Effector memory CD4-positive, alpha-beta T cell (primary cell): ENCODE measurements at places on chromosomes 1 and 21.

- no peak for DNase-seq
Observed at GRCh38 chr1:232509570-232509969, 120.4 kb downstream of the SIPA1L2 start.

DNA sequence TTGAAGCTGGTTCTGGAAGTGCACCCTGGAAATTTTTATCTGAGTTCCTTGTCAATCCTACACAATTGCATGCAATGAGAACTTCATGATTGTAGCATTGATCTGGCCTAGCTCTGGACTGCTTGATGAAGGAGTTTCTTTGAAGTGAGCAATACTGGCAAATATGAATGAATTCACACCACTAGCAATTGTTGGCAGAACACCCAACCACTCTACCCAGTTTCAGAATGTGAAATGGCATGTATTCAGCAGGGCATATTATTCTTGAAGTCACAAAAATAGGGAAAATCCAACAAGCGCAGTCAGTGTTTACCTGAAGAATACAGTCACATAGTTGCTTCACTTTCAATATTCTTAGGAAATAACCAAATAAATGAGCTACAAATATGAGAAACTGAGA is 57.3 kb downstream of the RGS5 start:
- no peak for DNase-seq

DNA sequence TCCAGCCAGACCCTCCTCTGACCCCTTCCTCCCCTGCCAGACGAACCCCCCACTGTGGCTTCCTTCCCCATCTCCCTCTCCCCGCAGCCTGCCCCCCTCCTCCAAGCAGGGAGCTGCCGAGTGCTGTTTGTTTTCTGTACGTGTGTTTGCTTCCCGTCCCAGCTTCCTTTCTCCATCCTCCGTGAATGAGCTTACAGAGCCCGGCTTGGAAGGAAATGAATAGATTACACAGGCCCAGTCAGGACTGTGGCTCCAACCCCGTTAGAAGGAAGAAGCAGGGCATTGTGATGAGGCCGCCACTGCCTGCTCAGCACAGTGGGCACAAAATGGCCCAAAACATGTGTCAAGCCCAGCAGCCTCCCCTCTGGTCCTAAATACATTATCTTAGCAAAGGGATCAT is 123.2 kb downstream of the IGSF21 start:
- no peak for DNase-seq

- DNase-seq: no peak
Observed at GRCh38 chr1:59427155-59427554, 130.3 kb downstream of the FGGY start.

GRCh38 chr1:33182896-33183295 is 1.1 kb upstream of the TRIM62 start:
- no peak for DNase-seq

- DNase-seq: no peak
Observed at GRCh38 chr21:43297989-43298388, 128.9 kb downstream of the SIK1 start.

DNA sequence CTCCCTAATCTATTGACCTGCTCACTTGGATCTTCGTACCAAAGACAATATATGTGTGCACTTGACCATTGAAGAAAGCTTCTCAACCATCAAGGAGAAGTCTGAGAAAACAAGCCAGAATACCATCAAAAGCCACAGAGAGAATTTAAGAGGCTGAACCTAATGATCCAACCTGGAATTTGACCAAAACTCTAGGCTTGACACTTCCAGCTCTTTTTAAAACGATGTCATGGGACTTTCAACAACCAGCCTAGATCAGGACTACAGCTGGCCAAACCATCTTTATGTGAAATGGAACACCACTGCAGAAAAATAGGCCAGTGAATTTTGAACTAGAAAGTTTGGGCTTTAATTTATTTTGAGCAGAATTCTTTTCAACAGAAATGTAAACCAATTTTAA is 444.4 kb downstream of the LTN1 start:
- DNase-seq: no peak

GRCh38 chr21:46457801-46458314 is 833 bp upstream of the DIP2A start:
- DNase-seq: no peak

DNA sequence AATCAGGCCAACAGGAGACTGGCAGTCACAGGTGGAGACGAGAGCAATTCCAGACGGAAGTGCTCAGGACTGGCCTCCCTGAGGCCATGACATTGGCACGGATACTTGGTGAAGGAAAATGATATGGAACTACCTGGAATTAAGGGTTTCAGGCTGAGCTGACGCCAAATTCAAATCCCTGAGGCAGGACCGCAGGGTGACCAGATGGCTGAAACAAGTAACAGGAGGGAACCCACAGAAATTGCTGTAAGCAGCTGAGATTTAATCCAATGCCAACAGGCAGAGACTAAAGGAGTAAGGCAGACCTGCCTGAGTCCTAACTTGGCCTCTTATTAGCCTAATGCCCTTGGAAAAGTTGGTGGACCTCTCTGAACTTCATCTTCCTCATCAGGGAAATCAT is 76.2 kb downstream of the ERG start:
- DNase-seq: no peak

GRCh38 chr1:182301026-182301436 is 90.6 kb downstream of the GLUL start:
- DNase-seq: no peak

GRCh38 chr1:226332947-226333346 is 24.0 kb upstream of the LIN9 start:
- no peak for DNase-seq

GRCh38 chr1:226786550-226786949 is 47.5 kb upstream of the ITPKB start:
- DNase-seq: no peak

- DNase-seq: no peak
Observed at GRCh38 chr1:244730153-244730933, 77.4 kb downstream of the DESI2 start.

DNA sequence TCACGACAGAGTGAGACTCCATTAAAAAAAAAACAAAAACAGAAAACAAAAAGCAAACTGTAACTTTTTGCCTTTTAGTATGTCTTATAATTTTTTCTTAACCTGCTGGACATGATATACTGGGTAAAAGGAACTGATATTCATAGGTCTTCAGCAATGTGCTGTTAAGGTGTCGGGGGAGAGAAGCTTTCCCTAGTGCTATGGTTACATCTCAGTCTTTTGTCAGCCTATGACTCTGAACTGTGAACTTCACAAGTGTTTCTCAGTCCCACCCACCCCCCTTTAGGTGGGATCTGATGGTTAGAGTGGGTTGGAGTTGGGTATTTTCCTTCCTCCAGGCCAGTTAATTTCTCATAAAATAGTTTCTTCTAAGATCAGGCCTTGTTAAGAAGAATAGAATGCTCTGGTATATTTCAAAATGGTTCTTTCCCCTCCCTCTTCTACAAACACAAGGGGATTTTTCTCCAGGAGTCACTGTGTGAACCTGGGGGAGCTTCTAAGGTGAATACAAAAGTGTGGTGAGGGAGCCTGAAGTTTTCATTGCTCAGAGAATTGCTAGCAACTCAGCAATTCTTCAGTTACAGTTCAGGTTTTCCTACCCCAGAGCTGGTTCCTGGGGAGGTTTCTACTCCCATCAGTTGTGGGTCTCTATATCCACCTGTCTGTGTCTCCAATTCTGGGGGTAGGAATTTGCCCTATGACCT is 16.1 kb upstream of the EDARADD start:
- no peak for DNase-seq

GRCh38 chr1:236228411-236228810 is 53.3 kb downstream of the ERO1B start:
- DNase-seq: no peak

DNA sequence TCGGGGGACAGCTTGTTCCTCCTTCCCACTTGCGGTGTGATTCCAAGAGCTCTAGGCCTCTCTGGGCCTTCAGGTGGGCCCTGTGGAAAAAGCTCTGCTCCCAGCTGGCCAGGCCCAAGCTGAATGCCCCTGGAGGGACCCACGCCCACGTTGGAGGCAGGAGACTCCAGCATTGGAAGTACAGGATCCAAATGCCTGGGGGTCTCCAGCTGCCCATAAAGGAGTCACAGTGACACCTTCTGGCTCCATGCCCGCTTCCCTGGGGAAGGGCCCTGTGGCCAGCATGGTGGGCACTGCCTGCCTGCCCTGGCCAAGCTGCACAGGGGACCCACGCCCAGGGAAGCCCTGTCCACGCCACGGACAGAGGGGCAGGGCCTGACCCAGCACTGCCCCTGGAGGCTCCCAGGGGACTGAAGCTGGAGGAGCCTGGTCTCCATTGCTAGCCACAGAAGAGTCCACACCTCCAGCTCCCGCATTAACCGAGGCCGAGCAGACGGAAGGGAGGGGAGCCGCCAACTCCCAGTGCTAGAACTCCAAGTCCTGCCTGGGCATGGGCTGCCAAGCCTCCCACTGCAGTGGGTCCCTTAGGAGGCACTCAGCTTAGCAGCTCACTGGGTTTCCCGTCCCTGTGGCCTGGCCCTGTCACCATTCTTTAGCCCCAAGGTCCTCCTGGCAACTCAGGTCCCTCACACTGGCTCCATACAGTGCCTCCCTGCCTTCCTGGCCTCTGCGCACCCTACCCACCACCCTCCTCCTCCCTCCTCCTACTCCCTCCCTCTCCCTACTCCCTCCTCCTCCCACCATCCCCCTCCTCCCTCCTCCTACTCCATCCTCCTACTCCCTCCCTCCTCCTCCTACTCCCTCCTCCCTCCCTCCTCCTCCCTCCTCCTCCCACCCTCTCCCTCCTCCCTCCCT is 41.9 kb downstream of the WNT9A start:
- DNase-seq: no peak

DNA sequence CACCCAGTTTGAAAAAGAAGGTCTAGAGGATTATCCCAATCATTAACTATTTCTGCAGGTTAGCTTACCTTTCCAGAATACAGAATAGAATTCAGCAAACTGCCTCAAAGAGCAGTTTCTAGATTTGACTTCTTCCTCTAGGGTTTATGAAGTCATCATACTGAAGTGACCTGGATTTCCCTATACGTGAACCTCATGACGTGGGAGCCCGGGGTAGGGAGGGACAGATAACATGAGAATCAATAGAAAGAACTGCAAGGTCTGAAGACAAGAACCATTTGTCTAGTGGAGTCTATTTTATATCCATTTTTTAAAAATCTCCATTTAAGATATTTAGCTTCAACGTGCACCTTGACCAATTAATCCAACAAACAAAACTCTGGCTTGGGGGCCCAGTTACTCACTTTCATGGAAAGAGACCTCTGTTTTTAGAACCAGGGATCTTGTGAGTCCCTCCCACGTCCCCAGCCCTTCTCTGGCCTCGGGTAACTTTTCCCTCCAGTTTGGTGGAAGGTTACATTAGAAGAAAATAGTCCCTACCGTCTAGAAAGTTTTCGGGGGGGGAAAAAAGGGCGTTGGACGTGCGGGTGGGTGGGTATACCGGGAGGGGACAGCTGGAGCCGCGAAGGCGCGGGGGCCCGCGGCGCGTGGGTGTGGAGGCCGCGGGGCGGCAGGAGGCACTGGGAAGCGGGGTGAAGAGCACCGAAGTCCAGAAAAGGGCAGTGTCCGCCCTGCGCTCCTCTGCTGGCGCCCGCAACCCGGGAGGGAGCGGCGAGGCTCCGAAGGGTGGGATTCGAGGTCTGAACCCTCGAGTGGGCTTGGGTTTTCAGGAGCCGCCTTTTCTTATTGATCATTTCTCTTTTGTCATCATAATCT is 13.8 kb upstream of the POGZ start:
- peak; percentile 2 for DNase-seq

- DNase-seq: no peak
Observed at GRCh38 chr1:44587796-44588460, 86.4 kb downstream of the TMEM53 start.
